ENCODE measurements at places on chromosomes 1 and 21.

DNA sequence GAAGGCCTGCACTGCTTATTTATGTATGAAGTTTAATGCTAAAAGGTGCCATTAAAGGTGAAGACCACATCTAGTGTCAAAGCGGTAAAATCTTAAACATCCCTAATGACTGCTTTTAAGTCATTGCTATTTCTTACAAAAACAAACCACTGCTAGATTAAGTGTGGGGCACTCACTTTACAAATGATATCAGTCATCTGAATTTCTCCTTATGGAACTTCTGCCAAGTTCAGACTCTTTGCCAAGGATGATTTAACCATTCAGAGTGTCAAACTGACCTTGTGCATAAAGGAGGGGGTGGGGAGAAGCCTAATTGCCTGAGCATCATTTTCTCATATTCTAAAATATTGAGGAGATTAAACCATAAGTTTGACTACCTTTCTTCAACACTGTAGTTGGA, 271.5 kb downstream of the TGFB2 start:
- no peak for DNase-seq

DNA sequence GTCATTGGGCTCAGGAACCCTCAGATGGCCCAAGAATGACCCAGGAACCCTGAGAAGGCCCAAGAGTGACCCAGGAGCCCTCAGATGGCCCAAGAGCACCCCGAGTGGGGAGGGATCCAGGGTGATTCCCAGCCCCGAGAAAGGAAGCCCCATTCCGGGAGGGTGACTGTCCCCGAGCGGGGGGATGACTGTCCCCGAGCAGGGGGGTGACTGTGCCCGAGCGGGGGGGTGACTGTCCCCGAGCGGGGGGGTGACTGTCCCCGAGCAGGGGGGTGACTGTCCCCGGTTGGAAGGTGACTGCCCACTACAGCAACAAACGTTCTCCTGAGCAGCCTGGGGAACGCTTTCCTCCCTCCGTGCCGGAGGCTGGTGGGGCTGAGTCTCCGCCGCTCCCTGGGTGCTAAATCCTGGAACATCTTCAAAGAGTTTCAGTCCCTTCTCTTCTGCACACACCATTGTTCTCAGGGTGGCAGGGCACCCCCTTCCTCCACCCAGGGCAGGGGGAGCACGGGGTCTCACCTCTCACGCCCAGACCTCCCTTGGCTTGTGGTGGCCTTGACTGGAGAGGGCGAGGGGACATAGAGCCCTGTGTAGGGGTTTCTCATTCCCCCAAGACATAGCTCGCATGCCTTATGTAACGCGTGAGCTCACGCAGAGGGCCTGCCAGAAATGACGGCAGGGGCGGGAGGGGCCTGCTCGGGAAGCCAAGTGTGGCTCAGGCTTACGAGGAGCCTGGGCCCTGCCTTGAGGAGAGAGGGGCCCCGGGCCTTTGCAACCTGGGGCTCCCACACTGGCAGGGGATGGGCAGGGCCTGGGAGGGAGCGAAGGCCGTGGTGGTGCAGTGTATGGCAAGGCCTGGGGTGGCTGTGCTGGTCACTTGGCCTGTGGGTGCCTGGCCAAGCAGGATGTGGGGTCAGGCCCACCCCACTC, 14.3 kb upstream of the SKI start:
- no peak for DNase-seq

- no peak for DNase-seq
These were observed 28.3 kb upstream of the TMPRSS2 start for GRCh38 chr21:41536076-41536826.

GRCh38 chr1:113905435-113905861, 322 bp downstream of the DCLRE1B start:
- DNase-seq: no peak

- no peak for DNase-seq
These were observed 66.5 kb downstream of the KIRREL1 start for GRCh38 chr1:158059984-158060383.

GRCh38 chr21:39484711-39485276, 33.0 kb downstream of the SH3BGR start:
- no peak for DNase-seq

GRCh38 chr1:15325375-15326085, 78.5 kb downstream of the FHAD1 start:
- DNase-seq: no peak

Measured in HTR-8/SVneo (cell line).